Activated naive CD4-positive, alpha-beta T cell treated with anti-CD3 and anti-CD28 coated beads for 36 hours (primary cell): ENCODE measurements at places on chromosomes 16 and 17. TPM values are rescaled to one million over a fixed set of nuclear protein-coding genes. Genes with fewer than 3 reads are reported as not detected.

GRCh38 chr16:8109510-8110369, 480.6 kb downstream of the TMEM114 start:
- no peak for DNase-seq
- H3K4me1 ChIP-seq: no peaks in the 10 kb centered on the region
- no peak overlapping the region for H3K27ac ChIP-seq
- no peaks in the 10 kb centered on the region for H3K27me3 ChIP-seq

- peak overlapping the region; percentile 3 for H3K27ac ChIP-seq
- H3K27me3 ChIP-seq: no peaks in the 10 kb centered on the region
- no peak overlapping the region for H3K4me3 ChIP-seq
- peaks cover 9% of the 10 kb centered on the region for H3K36me3 ChIP-seq
Observed at GRCh38 chr17:67506966-67507365, 129.9 kb downstream of the PITPNC1 start.

DNA sequence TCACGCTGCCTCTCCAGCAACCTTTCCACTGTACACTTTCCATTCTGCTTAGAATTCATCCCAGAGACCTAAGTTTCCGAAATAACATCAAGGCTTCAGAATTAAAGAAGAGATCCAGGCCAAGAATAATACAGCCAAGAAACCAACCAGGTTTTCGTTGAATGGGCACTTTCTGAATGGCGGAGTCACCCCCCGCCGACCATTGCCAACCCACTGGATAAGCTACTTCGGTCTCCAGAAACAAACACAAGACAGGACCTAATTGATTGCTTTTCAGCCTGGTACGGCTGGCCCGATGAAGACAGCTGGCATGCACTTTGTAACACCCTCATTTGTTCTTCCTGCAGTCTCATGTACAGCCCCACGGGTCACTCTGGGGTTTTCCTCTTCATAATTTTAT, 308.1 kb upstream of the ZFHX3 start:
- H3K27me3 ChIP-seq: no peaks in the 10 kb centered on the region
- no peaks in the 10 kb centered on the region for H3K36me3 ChIP-seq
- H3K4me3 ChIP-seq: no peak overlapping the region
- H3K27ac ChIP-seq: no peak overlapping the region
- no peak for DNase-seq

GRCh38 chr17:80955671-80956280, 35.9 kb upstream of the CHMP6 start:
- peaks cover 4% of the 10 kb centered on the region for H3K36me3 ChIP-seq
- H3K27ac ChIP-seq: no peak overlapping the region
- H3K4me1 ChIP-seq: no peaks in the 10 kb centered on the region
- no peak for DNase-seq
- no peak overlapping the region for H3K4me3 ChIP-seq

DNA sequence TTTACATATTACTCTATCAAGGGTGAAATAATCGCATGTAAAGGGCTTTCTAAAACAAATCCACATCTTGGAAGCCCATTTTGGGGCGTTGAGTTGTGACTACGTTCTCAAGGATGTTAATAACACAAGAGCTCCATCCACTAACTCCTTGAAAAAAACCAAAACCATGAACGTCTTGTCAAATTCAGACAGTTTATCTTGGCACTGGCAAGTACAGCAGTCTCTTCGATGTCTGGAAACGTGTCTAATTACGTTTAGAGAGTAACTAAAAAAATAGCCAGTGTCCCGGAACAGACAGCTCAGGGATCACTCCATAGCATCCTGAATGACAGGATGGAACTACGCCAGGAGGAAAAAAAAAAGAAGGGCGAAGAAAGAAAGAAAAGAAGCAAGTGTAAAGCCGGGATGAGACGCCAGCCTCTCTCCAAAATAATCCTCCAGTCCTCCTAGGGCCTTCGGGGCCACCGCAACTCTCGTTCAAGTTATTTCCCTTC, 954 bp downstream of the MYO1D start:
- peaks cover 12% of the 10 kb centered on the region for H3K4me1 ChIP-seq
- no peaks in the 10 kb centered on the region for H3K27me3 ChIP-seq
- DNase-seq: no peak
- H3K36me3 ChIP-seq: no peaks in the 10 kb centered on the region
- H3K4me3 ChIP-seq: peak overlapping the region; percentile 82

DNA sequence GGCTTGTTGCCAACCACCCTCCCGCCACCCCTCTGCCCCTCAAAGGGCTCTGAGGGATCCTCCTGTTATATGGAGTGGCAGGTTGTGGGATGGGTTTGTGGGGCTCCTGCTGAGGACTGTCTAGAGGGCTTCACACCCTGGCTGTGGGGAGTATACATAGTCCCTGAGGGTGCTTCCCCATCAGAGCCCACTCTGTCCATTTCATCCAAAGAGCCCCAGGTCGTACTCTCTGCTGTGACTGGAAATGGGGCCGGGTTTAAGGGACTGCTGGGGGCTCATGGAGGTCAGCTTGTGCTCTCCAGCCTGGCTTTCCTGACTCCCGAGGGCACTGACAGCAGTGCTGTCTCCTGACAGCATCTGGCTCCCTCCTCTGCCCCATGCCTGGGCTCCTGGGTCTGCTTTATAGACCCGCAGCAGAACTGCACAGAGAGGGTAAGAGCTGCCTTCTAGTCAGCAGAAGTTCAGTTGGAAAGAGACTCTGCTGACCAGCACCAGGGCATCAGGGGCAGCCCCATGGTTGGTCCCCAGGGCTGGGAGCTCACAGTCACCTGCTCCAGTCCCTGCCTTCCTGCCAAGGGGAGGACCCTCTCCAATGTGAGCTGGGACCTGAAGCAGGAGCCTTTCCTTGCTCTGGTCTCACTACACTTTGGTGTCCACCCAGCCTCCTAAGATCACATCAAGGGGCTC, 17.8 kb upstream of the TNS4 start:
- H3K4me3 ChIP-seq: no peak overlapping the region
- H3K27me3 ChIP-seq: peaks cover 3% of the 10 kb centered on the region
- H3K36me3 ChIP-seq: peaks cover 12% of the 10 kb centered on the region
- H3K27ac ChIP-seq: no peak overlapping the region

DNA sequence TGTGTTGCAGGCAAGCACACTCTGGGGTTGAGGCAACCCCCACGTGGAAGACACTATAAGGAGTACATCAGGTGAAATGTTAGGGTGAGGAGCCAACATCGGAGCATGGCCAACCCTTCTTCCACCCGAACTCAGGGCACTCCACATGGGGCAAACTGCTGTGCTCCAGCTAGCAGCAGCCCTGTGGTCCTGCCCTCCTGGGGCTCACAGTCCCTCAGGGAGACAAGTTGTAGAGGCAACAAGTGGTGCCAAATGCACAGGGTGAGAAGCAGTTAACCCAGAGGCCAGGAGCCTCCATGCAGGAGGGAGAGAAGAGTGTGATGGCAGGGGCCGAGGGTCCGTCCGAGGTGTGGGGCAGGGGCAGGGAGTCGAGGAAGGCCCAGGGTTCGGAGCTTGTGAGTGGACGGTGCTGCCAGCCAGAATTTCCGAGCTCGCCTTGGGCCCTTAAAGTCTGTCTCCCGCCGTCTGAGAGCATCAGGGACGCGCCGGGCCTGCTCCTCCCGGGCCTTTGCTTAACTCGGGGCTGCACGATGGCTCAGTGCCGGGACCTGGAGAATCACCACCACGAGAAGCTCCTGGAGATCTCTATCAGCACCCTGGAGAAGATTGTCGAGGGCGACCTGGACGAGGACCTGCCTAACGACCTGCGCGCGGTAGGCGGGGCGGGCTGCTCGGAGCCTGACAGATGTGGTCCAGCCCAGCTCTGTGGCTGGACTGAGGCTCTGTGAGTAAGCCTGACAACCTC, 32.3 kb downstream of the ATPAF2 start:
- peaks cover 7% of the 10 kb centered on the region for H3K36me3 ChIP-seq
- no peak for DNase-seq
- H3K4me3 ChIP-seq: no peak overlapping the region
- H3K27me3 ChIP-seq: no peaks in the 10 kb centered on the region

DNA sequence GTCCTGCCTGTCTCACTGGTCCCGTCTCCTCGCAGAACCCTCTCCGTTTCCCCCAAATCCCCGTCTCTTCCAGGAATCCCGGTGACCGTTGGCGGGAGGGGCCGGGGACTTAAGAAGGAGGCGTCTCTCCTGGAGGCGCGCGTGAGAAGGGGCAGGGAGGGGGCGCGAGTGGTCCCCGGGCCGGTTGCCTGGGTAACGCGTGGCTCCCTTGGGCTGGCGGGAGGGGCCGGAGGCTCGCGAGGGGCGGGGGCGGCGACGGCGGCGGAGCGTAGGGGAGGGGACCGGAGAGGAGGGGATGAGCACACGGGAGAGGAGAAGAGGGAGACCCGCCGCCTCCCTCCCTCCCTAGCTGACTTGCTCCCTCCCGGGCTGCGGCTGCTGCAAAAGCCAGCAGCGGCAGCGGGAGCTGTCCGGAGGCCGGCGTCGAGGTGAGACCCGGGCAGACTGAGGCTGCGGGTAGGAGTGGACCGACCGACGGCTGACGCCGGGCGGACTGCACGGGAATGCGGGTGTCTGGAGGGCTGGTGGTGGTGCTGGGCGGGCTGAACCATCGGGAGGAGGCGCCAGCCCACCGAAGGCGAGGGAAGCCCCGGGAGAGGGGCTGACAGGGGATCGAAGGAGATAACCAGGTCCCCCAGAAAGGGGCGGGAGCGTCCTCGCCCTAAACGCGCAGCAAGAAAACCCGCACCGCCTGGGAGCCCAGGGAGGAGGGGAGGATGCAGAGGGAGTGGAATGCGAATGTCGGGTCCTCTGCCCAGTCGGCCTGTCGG, at the start of gene PRRT2:
Gene PRRT2, plus strand, starts transcription at position 298 of the 770 bp plus-strand sequence. CDS start 862 bp downstream, outside the sequence.
- H3K36me3 ChIP-seq: peaks cover 29% of the 10 kb centered on the region
- H3K4me3 ChIP-seq: peak within 1 kb of the TSS; percentile 78
- peaks cover 54% of the 10 kb centered on the region for H3K4me1 ChIP-seq

- DNase-seq: peak; percentile 89
- H3K27ac ChIP-seq: peak overlapping the region; percentile 87
- H3K36me3 ChIP-seq: peaks cover 31% of the 10 kb centered on the region
- no peaks in the 10 kb centered on the region for H3K27me3 ChIP-seq
Observed at GRCh38 chr17:3710951-3711383, 12.7 kb upstream of the HASPIN start.

- no peaks in the 10 kb centered on the region for H3K4me1 ChIP-seq
- H3K27me3 ChIP-seq: no peaks in the 10 kb centered on the region
- no peak overlapping the region for H3K27ac ChIP-seq
- no peaks in the 10 kb centered on the region for H3K36me3 ChIP-seq
- no peak overlapping the region for H3K4me3 ChIP-seq
Observed at GRCh38 chr16:49615576-49615975, 240.3 kb downstream of the ZNF423 start.

Gene SYCE1L
- 3.7 TPM for total RNA-seq

GRCh38 chr17:2814481-2815341, 18.5 kb downstream of the RAP1GAP2 start:
- H3K27ac ChIP-seq: no peak overlapping the region
- H3K27me3 ChIP-seq: peaks cover 9% of the 10 kb centered on the region
- peak; percentile 94 for DNase-seq
- H3K4me1 ChIP-seq: peaks cover 24% of the 10 kb centered on the region
- peak overlapping the region; percentile 43 for H3K4me3 ChIP-seq

GRCh38 chr17:35214631-35215273, 20.6 kb upstream of the SLC35G3 start:
- H3K27me3 ChIP-seq: no peaks in the 10 kb centered on the region
- peak overlapping the region; percentile 88 for H3K27ac ChIP-seq
- H3K36me3 ChIP-seq: no peaks in the 10 kb centered on the region

GRCh38 chr17:49952209-49952911, 16.6 kb upstream of the DLX4 start:
- H3K4me3 ChIP-seq: no peak overlapping the region
- peaks cover 24% of the 10 kb centered on the region for H3K27me3 ChIP-seq
- no peaks in the 10 kb centered on the region for H3K36me3 ChIP-seq
- peak; percentile 93 for DNase-seq
- no peaks in the 10 kb centered on the region for H3K4me1 ChIP-seq
